ENCODE measurements at places on chromosomes 2 and 18.

- DNase-seq: no peak
These were observed 171.8 kb downstream of the ASXL3 start for GRCh38 chr18:33749834-33750233.

- DNase-seq: no peak
These were observed 8.2 kb upstream of the KIAA2012 start for GRCh38 chr2:202064881-202065230.

GRCh38 chr2:204923957-204924356 lies 378.7 kb downstream of the PARD3B start:
- DNase-seq: no peak

DNA sequence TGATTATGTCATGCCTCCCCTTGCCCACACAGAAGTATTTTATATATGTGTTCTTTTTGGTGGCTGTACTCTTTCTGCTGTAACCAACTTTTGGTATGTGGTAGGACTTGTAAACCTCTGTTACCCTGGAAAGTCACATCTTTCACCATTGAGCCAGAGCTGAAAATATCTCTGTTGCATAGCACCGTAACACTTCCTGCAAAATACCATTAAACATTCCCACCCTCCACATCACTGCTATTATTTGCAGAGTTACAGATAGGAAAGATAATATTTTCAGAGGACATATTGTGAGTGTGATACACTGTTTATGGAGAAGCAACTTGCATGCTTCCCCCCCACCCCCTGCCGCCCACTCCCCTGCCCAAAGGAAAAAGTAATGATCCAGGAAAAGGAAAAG lies 44.8 kb downstream of the CAB39 start:
- DNase-seq: no peak

GRCh38 chr2:118986738-118987137 lies 44.7 kb downstream of the MARCO start:
- no peak for DNase-seq

GRCh38 chr2:134375935-134376334 lies 122.1 kb downstream of the MGAT5 start:
- DNase-seq: peak; percentile 25

- peak; percentile 17 for DNase-seq
These were observed 127.0 kb upstream of the FZD5 start for GRCh38 chr2:207896525-207897285.
